ENCODE measurements at places on chromosomes 1 and 21. TPM values are rescaled to one million over a fixed set of nuclear protein-coding genes. Genes with fewer than 3 reads are reported as not detected.
A peak's percentile ranks its signal among the peaks of the same experiment; 100 is the strongest.

The ELF3 gene
- 60.0 TPM for polyA plus RNA-seq

The SLFNL1 gene
- 1.1 TPM for polyA plus RNA-seq

The CELA2B gene
- polyA plus RNA-seq = 0.43 TPM

GRCh38 chr1:95073446-95073845 lies 695 bp upstream of the ALG14 start:
- no peak for DNase-seq

DNA sequence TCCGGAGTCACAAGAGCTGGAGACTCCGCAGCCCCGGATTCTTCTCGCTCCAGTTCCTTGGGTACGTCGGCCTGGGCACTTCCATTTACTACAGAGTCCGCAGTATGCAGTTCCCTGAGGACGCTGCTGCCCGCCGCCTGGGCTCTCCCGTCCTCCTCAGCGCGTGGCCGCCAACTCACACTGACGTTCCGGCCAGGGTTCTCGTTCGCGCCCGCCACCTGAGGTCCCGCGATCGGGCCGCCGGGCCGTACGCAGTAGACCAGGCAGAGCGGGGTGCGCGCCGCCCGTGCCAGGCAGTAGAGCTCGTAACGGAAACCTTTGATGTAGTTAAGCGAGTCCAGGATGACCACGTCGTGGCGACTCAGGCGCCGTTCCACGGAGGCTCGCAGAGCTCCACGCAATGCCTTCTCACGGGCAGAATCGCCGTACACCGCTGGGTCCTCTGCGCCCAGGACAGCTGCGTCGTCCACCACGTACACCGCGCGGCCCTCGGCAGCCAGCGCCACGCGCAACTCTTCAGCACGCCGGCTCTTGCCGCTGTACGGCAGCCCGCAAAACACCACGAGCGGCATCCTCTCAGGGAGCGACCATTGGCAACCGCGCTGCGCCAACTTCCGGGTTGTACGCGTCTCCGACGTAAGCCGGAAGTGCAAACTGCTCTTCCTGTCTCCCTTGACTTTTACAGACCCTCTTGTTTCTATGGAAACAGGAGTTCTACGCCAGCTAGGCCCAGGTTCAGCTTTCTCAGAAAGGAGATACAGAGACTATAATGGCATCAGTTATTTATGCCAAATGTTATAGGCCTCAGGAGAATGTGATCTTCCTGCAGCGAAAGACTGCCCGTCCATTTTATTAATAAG lies at the start of gene KTI12:
KTI12 (minus strand) TSS at position 621 of the 860 bp plus-strand sequence; CDS start at position 572, 49 bp downstream.
- DNase-seq = peak; percentile 88

- no peak for DNase-seq
These were observed 19.1 kb downstream of the ASTN1 start for GRCh38 chr1:177145106-177146070.

DNA sequence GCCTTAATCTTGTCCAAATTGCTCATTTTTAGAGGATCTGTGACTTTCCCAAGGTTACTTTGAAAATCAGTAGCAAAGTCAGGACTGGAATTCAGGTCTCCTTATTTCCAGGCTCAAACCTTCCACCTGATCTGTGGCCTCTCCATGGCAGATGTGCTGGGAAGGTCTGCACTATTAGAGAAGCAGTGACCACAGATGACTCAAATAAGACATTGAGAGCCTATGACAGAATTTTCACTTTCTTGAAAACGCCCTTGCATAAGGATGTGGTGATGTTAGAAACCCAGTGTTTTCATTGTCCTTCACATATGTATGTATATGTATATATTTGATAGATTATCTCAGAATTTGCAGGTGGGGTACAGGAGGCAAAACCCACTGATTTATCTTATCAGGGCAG lies 45.3 kb downstream of the TTC39A start:
- no peak for DNase-seq
